Left hindlimb (tissue), 1 donor: ENCODE measurements at places on chromosomes 7 and 10.

GRCh38 chr7:85019778-85020177 is 167.1 kb downstream of the SEMA3D start:
- DNase-seq = no peak

DNA sequence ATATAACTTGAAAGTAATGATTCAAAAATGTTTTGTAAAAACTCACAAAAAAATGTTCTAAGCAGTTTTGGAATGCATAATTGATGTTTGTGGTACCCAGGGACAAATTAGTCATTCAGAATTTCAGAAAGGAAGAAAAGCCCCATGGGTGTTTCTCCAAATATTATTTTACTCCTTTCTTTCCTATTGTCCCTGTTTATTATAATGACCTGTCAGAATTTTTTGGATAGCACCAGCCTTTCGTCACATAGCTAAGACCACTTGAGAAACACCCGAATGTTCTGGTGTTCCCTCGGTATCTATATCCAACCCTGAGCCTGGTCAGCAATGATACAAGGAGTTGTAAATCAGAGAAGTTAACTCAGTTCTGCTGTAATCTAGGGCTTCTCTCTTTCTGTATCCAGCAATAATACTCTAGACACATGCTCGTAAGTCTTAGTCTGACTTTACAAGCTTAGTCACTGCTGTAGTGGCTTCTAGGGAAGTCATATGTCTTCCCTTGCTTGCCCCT is 64.8 kb upstream of the MEOX2 start:
- no peak for DNase-seq

- DNase-seq = no peak
Observed at GRCh38 chr10:15744217-15744865, 24.6 kb upstream of the ITGA8 start.

GRCh38 chr10:50470798-50471582 is 152.8 kb downstream of the SGMS1 start:
- DNase-seq = no peak

DNA sequence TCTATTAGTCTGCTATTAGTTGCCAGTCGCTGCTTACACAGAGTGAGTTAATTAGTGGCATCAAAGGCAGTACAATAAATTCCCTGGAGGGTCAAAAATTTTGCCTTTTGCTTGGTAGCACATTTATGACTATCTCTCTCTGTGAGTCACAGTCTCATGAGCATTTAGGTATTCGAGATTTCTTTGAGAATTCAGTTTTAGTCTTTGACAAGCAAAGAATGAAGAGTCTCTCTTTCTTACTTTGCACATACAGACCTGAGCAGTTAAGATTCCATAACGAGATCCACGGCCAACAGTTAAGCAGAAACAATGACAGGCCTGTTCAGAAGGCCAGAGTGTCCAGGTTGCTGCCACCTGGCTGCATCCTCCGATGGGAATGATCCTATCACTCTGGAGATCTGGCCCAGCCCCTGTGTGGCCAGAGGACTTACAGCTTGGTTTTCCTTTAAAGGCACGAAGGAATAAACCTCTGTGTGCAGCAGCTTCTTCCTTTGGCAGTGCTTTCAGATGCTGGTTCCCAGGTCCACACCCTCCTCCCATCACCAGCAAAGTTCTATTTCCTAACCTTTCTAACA is 80.6 kb downstream of the GLI3 start:
- DNase-seq = no peak

DNA sequence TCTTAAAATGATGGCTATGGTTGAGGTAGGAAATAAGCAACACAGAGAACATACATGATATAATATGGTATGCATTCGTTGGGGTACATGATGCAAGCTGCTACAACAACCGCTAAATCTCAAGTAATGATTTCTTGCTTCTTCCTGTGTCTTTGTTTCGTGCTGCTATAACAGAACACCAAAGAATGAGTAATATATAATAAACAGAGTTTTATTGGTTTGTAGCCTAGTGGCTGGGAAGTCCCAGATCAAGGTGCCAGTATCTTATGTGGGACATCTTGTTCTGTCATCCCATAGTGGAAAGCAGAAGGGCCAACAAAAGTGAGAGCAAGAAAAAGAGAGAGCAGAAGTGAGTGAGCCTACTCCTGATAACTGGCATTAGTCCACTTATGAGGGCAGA is 689.7 kb downstream of the SUGCT start:
- DNase-seq = no peak

- no peak for DNase-seq
Observed at GRCh38 chr7:132489776-132490237, 86.5 kb downstream of the PLXNA4 start.

- DNase-seq = no peak
Observed at GRCh38 chr10:125868372-125868975, 12.6 kb downstream of the DHX32 start.

GRCh38 chr10:23438547-23439451 is at the start of gene OTUD1:
TSS of gene OTUD1 (plus strand) at chr10:23439075. CDS start at chr10:23439458, 383 bp downstream.
- peak; percentile 94 for DNase-seq

- no peak for DNase-seq
Observed at GRCh38 chr7:41788556-41788955, 85.7 kb upstream of the INHBA start.

- DNase-seq = no peak
Observed at GRCh38 chr10:72090326-72090725, 2.0 kb upstream of the SPOCK2 start.

DNA sequence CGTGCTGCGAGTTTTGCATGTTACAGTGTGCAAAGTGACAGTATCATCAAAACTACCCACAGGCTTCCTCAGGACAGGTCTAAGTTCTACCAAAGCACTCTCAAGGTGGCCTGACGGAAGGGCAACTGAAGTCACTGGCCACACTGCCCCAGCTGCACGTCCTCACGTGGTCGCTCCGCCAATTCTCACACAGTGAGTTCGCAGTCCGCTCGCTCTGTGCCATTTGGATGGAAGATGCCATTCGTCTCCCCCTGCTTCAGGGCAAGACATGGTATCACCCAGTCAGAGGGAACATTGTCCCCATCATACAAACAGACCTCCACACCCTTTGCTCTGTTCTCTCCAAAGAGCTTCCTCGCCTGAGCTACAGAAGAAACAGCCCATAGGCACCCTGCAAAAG is 109.6 kb upstream of the COBL start:
- DNase-seq = no peak

GRCh38 chr7:119571666-119572065 is 701.3 kb upstream of the KCND2 start:
- no peak for DNase-seq

DNA sequence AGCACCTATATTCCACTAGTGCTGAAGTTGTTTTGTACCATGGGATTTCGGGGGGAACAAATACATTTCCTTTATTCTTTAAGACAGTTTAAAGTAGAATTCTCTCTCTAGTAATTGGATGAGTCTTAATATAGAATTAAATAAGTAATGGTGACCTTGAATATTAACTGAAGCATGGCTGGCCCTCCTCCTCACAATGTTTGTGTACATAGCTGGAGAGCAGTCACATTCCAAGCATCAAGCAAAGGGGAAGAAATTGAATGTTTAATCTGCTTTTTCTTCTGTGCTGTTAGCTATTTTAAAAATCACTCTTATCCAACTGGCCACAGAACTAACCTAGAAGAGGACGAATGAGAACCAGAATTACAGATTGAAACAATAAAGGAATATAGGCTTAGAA is 906.9 kb downstream of the CCSER2 start:
- no peak for DNase-seq

DNA sequence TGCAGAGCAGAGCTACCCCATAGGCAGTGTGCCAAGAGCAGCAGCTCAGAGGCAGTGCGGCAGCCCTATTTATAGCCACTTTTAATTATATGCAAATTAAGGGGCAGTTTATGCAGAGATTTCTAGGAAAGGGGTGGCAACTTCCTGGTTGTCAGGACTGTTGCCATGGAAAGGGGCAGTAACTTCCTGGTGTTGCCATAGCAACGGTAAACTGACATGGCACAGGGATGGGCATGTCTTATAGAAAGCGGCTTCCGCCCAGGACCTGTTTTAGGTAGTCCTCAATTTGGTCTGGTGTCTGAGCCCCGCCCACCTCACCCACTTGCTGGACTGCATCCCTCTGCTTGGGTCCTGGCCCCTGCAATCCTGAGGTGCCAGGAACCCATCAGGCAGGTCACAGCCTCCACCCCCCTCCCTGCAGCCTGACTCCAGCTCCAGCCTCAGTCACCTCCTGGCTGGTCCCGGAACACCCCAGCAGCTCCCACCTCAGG is 115.8 kb downstream of the TMEM130 start:
- DNase-seq = no peak

DNA sequence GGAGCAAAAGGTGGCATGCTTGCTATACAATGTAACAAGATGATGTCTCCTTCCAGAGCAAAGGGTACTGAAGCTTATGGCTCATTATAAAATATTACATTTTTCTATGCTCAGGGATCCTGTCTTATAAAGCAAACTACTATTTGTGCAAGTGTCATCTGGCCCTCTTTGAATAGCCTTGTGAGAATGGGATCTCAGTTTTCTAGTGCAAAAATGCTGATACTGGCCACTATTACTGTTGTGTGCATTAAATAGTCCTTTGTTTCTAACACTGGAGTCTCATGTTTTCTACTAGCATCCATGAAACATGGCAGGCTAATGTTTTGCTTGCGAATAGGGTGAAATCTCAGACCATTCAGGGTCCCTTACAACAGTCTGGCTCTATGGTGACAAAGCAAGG is 823.0 kb downstream of the REEP3 start:
- no peak for DNase-seq

- peak; percentile 7 for DNase-seq
Observed at GRCh38 chr7:151398446-151399304, 11.2 kb downstream of the WDR86 start.

- no peak for DNase-seq
Observed at GRCh38 chr10:2619472-2619871, 447.9 kb upstream of the PFKP start.

DNA sequence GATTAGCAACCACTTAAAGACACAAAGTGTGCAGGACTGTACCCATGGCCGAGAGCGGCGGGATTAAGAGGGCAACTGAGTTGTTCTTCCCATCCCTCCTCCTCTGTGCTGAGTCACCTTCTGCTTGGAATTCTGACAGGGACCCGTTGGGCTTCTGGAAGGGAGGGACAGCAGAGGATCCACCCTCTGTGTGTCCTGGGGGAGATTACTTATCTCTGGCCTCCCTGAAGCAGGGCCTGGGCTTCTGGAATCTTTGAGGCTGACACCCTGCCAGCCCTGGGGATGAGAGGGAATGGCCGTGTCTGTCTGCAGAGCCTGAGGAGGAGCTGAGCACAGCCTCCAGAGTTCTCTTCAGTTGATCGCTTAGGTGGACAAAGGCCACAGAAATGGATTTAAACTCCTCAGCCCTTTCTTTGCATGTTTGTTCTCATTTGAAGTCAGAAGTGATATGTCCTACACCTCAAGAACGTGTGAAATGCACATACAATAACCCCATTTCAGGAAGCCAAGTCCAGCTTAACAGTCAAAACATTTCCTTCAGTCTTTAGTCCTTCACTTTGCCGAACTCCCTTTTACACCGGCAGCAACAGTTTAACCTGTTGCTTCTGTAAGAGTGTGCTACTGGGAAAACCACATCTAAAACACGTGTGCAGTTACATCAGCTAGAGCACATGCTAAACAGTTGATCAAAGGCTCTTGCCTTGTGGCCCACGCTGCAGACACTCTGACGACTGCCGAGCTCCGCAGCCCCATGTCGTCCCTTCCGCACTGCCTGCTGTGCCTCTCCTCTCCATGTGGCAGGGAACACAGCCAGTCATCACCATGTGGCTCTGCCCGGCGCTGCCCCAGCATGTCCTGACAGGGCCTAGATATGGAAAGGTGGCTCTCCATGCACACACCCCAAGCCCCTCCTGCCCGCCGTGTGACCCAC is 55.7 kb downstream of the IKZF1 start:
- no peak for DNase-seq

GRCh38 chr10:100469756-100470155 is 6.9 kb downstream of the WNT8B start:
- no peak for DNase-seq

- no peak for DNase-seq
Observed at GRCh38 chr7:155489862-155490696, 32.1 kb downstream of the EN2 start.

DNA sequence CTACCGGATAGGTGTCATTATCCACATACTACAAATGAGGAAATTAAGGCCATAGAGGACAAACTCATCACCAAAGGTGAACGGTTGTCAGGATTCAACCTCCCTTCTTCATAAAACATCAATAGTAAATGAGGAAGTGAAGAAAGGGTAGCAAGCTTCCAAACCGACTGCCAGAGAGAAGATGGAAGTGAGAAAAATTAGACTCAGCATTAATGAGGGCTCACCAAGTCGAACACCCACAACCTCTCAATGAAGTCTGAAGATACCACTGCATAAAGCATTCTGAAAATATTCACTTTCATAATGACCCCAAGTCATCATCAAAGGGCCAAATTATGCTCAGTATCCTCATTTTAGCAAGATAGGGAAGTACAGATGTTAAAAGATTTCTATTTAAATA is 29.6 kb downstream of the ABCB4 start:
- DNase-seq = no peak

DNA sequence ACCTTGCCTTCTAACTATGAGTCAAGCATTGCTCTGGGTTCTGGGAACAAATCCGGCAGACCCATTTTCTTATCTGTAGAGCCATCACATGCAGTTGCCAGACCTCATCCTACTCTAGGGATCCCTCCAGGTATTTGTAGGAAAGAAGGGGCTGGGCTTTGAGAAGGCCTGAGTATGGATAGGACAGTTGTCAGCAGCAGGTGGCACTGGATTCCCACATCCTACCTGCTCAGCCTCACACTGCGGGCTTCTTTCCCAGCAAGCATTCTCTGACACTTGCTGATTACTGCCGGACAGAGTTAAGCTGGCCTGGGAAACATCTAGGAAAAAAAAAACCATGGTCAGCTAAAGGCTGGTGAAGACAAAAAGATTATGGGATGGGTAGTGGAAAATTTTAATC is 224.1 kb downstream of the CCSER2 start:
- DNase-seq = no peak

DNA sequence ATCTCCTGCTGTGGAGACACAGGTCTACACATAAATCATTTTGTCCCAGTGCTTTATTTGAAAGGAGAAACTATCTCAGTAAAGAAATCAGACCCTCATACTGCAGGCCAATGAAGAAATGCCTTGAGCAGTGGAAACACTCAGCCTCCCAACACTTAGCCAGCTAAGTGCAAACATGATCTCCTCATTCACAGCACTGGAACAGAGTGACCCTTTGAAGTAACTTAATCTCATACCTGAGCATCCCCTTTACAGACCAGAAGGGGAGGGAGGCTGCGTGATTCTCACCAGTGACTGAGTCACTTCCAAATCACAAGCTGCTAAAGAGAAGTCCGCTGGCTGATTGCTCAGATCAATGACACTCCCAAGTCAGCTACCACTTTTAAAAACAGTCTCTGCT is 4.5 kb downstream of the CHST15 start:
- DNase-seq = no peak

GRCh38 chr7:19619122-19619521 is 89.7 kb downstream of the POLR1F start:
- no peak for DNase-seq

- DNase-seq = no peak
Observed at GRCh38 chr7:82676777-82677463, 233.3 kb upstream of the CACNA2D1 start.

DNA sequence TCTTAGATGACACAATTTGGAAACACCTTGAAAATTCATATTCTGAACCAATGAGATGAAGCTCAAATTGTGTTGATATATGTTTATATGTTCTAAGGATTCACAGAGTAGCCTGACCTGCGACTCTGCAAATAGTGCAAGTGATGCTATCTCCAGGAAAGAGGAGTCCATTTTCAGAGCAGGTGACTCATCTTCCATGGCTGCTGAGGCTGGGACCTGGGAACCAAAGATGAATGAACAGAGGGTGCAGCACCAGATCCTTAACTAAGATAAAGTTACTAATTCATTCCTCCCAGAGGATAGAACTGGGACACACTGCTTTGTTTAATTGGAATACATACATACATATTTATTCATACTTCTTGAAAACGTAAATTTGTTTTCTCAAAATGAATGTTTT is 240.6 kb upstream of the SEMA3C start:
- no peak for DNase-seq
